ENCODE measurements at places on chromosomes 5 and 9.

GRCh38 chr5:138942861-138943260 lies 67.7 kb upstream of the LRRTM2 start:
- DNase-seq, result no peak

- no peak for DNase-seq
Measured at GRCh38 chr5:90347462-90347861, 62.1 kb downstream of the CETN3 start.

DNA sequence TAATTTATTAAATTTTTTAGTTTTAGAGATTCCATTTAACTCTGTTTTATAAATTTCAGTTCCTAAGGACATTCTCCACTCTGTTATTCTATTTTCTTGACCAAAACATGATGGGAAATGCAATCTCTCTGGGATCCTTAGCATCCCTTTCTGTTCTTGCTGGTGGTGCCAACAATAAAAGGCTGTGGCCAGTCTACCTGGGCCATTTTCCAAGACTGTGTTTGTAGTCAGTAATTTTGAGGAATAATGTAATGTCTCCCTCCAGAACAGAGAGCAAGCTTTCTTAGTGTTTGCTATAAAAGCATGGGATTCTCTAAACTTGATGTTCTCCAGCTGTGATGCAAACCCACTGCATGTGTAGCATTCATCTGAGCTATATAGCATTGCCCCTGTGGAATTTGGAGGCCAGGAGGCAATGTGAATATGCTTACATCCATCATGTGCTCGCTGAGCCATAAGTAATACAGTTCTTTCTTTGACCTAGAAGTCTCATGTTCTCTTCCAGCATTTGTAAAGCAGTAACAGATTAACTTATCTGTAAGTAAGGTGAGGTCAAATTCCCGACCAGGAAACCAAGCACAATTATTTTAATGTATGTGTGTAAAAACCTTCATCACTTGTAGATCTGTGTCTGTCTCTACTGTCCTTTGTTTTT lies 211.5 kb upstream of the TAS2R1 start:
- DNase-seq, result no peak

- DNase-seq, result no peak
Measured at GRCh38 chr5:174154559-174154958, 109.1 kb downstream of the NSG2 start.

- no peak for DNase-seq
Measured at GRCh38 chr5:5332287-5332686, 90.2 kb upstream of the ICE1 start.

Data from stimulated activated CD4-positive, alpha-beta T cell treated with anti-CD3 and anti-CD28 coated beads, TNF-alpha, amount 100 ng/mL, for 4 hours (primary cell).